ENCODE measurements at places on chromosomes 2 and 18. TPM values are rescaled to one million over a fixed set of nuclear protein-coding genes. Genes with fewer than 3 reads are reported as not detected.

DNA sequence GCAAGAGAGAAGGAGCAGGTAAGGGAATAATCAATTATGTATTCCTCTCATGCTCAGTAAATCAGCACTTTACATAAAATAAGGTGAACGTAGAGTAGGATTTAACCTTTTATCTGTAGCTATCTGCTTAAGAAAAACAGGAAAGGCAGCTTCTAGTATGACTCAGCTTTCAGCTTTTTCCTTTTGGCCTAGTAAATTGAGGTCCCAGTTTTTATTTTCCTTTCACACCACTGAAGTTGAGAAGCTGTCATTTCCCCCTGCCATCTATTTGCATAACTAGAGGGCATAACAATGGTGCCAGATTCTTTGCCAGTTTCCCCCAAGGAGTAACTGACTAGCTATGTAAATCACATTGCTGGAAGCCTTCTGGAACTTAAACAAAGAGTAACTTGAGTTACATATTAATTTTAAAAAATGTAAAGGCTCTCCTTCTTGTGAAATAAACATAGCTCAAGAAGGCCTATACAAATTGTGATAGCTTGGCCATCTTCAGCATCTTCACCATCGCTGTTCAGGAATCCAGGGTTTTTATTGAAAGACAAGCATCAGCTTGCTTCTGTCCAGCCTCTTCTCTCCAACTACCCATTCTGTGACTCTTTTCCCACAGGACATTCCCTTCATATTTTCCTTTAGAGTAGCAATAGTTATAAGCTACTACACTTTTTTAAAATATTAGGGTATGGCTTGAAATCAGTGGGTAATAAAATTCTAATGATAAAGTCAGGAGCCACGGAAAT lies 97.0 kb downstream of the KYNU start:
- no peak for DNase-seq

- DNase-seq, result no peak
Measured at GRCh38 chr2:204738721-204739120, 193.4 kb downstream of the PARD3B start.

GRCh38 chr2:196954001-196954400 lies 27.5 kb upstream of the PGAP1 start:
- no peak for DNase-seq

GRCh38 chr18:68796936-68797690 lies 767 bp upstream of the CCDC102B start:
- no peak for DNase-seq

The MYO5B gene
- total RNA-seq, result 10.2 TPM

- no peak for DNase-seq
Measured at GRCh38 chr2:145315053-145315452, 795.1 kb upstream of the ZEB2 start.

DNA sequence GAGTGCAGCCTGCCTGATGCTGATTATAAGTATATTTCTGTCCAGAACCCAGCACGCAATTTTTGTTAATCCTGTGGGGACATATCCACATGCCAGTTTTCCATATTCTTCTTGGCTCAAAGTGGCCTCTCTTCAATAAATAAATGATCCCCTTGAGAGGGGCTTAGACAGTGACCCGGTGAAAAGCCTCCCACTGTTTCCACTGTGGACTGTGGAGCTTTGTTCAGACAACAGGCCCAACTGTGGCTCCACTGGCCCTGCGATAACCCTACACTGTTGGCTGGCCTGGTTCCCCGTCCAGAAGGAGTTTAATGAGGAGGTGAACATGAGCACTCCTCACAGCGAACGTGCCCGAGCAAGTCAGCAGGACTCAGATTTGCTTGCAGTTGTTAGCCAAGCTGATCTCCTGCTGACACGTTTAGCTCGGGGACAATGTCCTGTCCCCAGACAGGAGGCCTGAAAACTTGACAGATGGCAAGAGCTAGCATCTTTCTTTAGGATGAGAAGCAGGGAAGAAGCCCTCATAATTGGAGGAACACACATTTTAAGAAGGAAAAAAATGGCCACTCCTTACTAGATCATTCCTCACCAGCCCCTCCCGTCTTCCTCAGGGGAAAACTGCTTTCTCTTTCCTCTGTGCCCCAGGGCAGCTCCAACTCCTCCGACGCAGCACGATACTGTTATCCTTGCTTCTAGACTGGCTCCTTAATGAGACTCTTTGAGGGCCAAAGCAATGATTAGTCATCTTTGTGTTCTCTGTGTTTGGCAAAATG lies 20.0 kb upstream of the MTCL1 start:
- no peak for DNase-seq

GRCh38 chr18:23133860-23134779 lies 1.2 kb upstream of the CABLES1 start:
- DNase-seq, result no peak

DNA sequence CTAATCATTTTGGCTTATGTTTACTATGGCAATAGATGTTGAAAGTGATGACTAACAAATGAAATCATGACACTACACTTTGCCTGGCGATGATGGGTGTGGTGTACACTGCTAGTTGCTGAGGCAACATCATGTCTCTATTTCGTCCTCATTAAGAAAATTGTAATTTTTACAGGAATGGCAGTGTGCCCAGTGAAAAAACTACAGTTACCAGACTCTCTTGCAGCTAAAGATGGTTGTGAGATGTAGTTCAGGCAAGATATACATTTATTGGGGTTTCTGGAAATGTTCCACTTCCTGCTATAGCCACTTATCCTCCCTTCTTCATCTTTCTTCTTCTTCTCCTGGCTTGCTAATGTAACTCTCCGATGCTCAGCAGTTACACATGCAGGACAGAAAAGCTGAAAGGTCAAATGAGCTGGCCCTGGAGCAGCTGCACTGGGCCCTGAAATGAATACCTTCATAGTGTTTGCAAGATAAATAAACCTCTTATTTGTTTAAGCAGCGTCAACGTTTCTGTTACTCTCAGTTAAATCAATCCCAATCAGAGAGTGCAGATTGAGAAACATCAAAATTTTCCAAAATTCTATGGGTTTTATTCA lies 46.0 kb downstream of the SOCS6 start:
- no peak for DNase-seq

The TEKT4 gene
- not detected for total RNA-seq

GRCh38 chr2:38533180-38533579 lies 69.5 kb downstream of the HNRNPLL start:
- no peak for DNase-seq

The SERPINB4 gene
- total RNA-seq, result not detected

- DNase-seq, result no peak
Measured at GRCh38 chr2:4053769-4054493, 350.6 kb downstream of the DCDC2C start.

DNA sequence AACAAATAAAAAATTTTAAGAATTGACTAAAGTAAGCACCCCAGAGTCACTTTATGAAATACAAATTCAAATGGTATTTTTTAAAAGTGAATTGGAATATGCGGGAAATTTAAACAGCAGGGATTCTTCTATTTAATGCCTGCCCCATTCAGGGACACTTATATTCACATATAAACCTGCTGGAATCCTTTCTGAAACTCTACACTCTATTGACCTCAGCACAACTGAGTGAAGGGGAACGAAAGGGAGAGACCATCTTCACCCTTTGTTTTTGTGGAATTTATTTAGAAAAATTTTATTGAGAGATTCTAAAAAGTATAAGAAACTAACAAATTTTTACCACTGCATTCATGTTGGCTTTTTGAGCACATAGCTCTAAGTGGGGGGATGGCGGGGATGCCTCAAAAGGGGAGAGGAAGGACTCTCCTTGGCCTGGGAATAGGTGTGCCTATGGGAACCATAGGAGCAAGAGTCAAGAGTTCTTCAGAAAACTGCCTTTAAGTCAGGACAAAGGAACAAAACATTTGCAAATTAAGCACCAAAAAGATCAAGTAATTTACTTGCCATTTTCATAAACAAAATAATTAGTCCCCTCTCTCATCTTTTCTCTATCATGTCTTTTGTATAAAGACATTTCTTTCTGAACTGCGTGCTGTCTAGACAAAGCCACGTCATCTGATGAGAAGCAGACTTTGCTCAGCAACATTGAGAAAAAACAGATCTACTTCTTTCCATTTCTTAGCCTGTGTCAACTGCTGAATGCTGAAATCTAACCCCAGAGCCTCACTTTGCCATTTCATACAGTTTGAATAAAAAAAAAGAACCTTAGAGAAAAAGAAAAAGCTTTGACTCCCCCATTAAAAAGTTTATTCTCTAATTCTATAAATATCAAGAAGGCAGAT lies 21.6 kb upstream of the FLACC1 start:
- no peak for DNase-seq

The C2orf81 gene
- total RNA-seq, result 1.0 TPM

GRCh38 chr2:148253685-148254084 lies 232.8 kb downstream of the MBD5 start:
- DNase-seq, result no peak

- no peak for DNase-seq
Measured at GRCh38 chr2:64126601-64127000, 17.6 kb downstream of the PELI1 start.

The FIGLA gene
- total RNA-seq, result not detected

GRCh38 chr18:13218368-13218991 lies at the start of gene LDLRAD4:
LDLRAD4 (plus strand) TSS chr18:13218760.
- DNase-seq, result peak; percentile 71

The MYCN gene
- 0.30 TPM for total RNA-seq

The FLACC1 gene
- 6.2 TPM for total RNA-seq

DNA sequence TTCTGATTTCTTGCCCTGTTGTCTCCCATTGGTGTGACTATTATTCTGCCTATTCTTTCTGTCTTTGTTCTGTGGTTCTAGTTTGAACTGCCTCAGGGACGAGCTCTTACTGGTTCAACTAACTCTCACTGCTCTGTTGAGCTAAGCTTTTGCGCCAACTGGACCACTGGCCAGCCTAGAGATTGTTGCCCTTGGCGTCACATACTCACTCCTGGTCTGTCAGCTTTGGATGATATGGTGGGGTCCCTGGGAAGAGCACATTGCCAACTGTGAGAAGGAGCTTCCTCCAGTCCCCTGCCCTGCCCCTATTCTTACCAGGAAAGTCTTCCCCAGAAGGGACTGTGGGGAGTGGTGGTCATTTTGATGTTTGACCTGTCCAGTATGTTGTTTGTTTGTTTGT lies 6.0 kb downstream of the MTHFD2 start:
- no peak for DNase-seq

The ATP9B gene
- 15.4 TPM for total RNA-seq

The SPATA3 gene
- total RNA-seq, result not detected

- DNase-seq, result peak; percentile 32
Measured at GRCh38 chr18:36185901-36186460, 1.3 kb upstream of the MOCOS start.

The C1GALT1C1L gene
- total RNA-seq, result 2.1 TPM

DNA sequence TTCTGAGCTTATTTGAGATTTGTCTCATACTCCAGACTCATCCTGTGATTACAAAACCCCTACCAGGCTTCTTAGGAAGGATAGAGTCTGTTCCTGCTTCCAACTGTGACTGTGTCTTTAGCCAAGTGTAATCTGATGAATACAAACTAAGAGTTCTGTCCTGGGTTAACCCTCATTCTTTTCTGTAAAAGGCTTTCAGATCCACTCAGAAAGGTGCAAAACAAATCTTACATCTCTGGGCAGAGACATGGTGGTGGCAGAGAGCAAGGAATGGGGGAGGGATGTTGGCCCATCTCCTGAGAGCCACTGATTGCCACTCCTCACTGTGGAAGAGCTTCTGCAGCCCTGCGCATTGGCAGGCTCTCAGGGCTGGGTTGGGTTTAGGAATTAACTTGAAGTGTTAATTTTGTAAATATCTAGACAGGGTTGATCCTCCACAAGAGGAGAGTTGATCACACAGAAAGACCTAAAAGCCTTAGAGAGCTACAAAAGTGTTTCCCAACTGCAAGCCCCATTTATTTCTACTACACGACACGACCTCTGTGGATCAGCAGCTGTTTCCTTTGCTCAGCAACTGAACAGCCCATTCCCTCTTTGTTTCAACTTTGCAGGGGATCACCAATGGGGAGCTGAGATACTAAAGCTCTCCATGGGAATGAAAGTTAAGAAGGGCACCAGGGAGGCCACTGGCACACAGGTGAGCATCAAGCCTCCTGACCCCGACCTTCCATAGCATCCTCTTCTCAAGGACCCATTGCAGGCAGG lies 23.7 kb upstream of the SPTBN1 start:
- DNase-seq, result no peak

The SPDYA gene
- total RNA-seq, result 0.30 TPM

GRCh38 chr2:227420087-227421052 lies 32.6 kb upstream of the SCYGR1 start:
- DNase-seq, result no peak

- no peak for DNase-seq
Measured at GRCh38 chr2:55161295-55162210, 70.5 kb downstream of the CLHC1 start.

The APOB gene
- total RNA-seq, result 45.3 TPM

GRCh38 chr2:63668466-63668865 lies 79.7 kb downstream of the MDH1 start:
- no peak for DNase-seq

GRCh38 chr18:24491927-24492834 lies 31.7 kb downstream of the HRH4 start:
- no peak for DNase-seq

The KATNAL2 gene
- total RNA-seq, result 3.7 TPM

The CABYR gene
- 0.67 TPM for total RNA-seq
